ENCODE measurements at places on chromosomes 6 and 20.

GRCh38 chr6:129755787-129756186 is 45.8 kb upstream of the ARHGAP18 start:
- DNase-seq: no peak

- no peak for DNase-seq
These were observed 85.1 kb upstream of the JARID2 start for GRCh38 chr6:15160812-15161211.

DNA sequence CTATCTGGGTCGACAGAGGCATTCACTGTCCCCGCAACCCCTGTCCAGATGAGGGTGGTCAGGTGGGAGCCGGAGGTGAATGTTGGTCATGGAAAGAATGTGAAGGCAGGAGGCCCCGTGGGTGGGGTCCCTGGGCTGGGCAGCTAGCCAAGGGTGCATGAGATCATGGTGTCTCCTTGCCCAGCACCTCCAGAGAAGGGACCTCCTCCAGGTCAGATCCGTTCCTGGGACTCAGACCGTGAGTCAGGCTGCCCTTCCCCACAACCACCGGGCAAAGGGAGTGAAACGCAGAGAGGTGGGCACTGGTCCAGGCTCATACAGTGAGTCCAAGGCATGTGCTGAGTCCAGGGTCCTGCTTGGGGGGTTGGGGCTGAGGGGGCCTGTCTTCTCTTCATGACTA is 3.5 kb downstream of the FOXS1 start:
- DNase-seq: no peak

DNA sequence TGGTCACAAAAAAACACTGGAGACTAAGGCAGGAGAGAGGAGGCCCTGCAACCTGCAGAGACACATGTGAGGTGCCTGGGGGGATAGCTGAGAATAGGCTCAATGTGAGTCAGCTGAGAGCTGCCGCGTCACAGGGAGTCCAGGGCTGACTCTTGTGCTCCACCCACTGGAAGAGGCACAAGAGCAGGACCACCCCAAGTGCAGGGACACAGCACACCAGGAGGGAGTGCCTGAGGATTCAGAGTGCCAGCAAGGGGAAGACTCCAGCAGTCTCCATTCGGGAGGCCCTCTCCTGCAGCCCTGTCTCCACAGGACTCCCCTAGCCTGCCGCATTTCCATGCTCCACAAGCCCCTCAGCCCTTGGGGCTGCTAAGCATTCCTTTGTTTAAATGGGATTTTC is 105.5 kb downstream of the HUS1B start:
- DNase-seq: peak; percentile 4
